ENCODE measurements at places on chromosomes 16 and 17. TPM values are rescaled to one million over a fixed set of nuclear protein-coding genes. Genes with fewer than 3 reads are reported as not detected.

DNA sequence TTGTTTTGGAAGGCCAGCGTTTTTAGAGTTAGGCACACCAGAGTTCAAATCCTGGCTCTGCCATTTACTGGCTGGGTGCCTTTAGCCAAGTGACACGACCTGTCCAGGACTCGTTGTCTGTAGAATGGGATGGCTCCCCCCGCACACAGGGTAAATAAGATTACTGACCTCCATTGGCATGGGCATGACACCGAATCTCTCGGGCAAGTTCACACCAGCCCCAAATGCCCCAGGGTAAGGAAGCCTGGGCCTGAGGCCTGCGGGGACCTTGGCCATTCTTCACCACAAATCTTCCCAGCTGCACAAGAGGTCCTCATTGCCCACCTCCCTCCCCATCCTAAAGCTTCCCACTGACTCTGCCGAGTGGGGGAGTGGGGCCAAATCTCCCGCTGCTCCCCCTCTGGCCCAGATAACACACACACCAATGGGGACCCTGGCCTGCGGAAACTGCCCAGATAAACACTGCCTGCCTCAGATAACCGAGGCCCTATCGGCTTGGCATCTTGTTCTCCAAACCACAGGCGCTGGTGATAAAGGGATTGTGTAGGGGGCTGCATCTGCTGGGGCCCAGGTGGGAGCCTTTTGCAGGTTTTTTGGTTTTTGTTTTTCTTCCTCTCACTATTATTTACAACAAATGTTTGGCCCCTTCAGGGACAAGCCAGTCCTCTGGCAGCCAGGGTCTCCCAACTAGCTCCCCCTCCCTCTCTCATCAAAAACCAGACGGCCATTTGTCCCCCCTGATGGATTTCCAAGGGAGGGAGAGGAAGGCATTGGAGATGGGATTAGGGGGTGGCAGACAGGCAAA, 75.0 kb upstream of the LHX1 start:
- no peak for DNase-seq

DNA sequence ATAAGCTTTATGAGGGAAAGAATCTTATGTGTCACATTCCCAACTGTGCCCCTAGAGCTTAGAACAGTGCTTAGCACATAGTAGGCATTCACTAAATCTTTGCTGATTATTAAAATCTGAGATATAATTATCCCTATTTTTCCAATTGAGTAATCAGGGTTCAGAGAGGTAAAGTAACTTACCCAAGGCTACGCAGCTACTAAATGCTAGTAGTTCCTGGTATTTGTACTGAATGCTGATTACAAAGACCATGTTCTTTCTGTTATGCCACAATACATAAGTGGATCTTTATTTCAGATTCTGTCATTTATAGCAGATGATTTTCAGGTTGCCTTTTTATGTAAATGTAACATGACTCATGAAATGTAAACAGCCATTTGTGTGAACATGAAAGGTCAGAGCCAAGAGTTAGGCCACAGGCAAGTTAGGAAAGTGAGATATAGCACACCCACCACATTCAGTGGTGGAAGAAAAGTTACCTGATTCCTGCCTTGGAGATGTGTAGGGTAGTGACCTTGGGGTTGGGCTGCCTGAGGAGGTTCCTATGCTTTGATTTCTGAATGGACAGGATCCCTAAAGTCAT, 77.2 kb downstream of the FTO start:
- no peak for DNase-seq

DNA sequence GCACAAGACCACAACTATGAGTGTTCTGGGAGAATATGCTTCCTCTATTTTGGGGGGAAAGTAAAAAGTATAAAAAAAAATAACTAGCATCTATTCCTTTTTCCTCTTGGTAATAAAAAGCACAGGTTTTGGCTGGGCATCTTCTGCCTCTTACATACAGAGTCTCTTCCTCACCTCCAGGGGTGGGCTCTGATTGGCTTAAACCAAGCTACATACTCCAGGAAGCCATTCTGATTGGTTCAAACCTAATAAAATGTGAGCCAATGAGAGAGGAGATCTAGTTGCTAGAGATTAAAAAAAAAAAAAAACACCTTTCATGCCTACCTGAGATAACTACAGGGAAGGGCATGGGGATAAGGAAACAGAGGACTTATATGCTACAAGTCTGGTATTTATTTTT, 365.9 kb upstream of the ERCC4 start:
- DNase-seq, result no peak

- no peak for DNase-seq
Measured at GRCh38 chr16:25875956-25876598, 184.3 kb downstream of the HS3ST4 start.

GRCh38 chr17:1764284-1764683, 2.4 kb downstream of the SERPINF1 start:
- no peak for DNase-seq

DNA sequence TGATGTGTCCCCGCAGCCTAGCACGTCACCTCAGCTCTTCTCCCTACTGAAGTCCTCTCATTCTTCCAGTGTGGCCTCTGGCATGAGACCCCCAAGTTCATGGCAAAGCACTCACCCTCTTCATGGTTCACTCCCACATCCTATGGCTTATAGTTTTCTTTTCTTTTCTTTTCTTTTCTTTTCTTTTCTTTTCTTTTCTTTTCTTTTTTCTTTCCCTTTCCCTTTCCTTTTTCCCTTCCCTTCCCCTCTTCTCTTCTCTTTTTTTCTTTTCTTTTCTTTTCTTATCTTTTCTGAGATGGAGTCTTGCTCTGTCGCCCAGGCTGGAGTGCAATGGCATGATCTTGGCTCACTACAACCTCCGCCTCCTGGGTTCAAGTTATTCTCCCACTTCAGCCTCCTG, 58.4 kb upstream of the NLRP1 start:
- no peak for DNase-seq

DNA sequence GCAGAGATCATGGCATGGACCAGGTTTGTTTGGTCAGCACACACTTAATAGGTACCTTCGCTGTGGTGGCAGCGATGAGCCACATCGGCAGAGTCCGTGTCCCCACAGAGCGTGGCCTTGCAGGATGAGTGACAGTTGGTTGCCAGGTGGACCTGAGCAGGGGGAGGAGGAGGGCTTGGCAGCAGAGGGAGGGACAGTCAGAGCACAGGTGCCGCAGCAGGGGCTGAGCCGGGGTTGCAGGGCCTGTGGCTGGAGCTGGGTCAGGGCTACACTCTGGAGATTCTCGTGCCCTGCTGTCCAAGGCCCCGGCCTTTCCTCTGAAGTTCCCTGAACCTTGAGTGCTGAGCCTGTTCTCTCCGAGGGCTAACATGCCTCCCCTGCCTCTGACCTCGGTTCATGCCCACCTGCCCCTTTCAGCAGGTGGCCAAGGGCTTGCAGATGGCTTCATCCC, 24.8 kb downstream of the POLR3E start:
- no peak for DNase-seq

GRCh38 chr17:71885662-71886061, 235.2 kb upstream of the SOX9 start:
- no peak for DNase-seq

DNA sequence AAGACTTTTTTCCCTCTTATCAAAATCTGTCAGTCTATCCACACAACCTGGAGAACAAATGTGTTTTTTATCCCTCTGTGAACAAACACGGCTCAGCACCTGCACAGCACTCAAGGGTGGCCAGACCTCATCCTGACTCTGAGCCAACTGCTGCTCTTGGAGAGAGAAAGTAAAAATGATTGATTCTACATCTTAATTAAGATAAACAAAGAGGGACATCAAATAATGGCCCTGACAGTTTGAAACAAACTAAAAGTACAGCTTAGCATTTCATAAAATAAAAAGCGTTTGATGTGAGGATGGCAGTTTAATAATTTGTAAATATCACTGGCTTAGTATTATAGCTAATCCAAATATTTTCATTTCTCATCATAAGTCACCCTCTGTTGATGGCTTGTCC, 106.2 kb downstream of the SNX11 start:
- no peak for DNase-seq

DNA sequence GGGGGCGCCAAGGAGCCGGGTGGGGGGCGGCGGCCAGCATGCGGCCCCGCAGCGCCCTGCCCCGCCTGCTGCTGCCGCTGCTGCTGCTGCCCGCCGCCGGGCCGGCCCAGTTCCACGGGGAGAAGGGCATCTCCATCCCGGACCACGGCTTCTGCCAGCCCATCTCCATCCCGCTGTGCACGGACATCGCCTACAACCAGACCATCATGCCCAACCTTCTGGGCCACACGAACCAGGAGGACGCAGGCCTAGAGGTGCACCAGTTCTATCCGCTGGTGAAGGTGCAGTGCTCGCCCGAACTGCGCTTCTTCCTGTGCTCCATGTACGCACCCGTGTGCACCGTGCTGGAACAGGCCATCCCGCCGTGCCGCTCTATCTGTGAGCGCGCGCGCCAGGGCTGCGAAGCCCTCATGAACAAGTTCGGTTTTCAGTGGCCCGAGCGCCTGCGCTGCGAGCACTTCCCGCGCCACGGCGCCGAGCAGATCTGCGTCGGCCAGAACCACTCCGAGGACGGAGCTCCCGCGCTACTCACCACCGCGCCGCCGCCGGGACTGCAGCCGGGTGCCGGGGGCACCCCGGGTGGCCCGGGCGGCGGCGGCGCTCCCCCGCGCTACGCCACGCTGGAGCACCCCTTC, 484 bp downstream of the FZD2 start:
- DNase-seq, result no peak

GRCh38 chr17:55413825-55414489, 7.7 kb downstream of the MMD start:
- no peak for DNase-seq

- no peak for DNase-seq
Measured at GRCh38 chr17:81518113-81518784, 5.7 kb upstream of the ACTG1 start.

GRCh38 chr17:39787743-39788484, 50.2 kb downstream of the GRB7 start:
- DNase-seq, result no peak

DNA sequence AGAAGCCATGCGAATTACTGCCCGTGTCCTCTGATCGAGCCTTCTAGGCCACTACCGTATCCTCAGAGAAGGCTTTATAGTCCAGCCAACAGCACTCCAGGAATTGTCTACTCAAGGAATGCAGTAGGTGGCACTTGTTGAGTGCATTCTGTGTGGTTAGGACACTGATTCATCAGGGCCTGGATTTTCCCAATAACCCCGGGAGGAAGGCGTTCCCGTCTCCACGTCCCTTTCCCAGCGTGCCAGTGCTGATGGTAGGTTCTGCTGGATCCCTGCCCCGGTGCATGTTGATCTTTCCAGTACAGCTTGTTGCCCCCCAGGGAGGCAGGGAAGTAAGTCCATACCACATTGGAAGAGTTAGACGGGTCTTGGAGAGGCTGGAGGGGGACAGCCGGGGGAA, 122.2 kb downstream of the RPTOR start:
- DNase-seq, result no peak

- no peak for DNase-seq
Measured at GRCh38 chr16:84209989-84210388, 19.0 kb downstream of the ADAD2 start.

DNA sequence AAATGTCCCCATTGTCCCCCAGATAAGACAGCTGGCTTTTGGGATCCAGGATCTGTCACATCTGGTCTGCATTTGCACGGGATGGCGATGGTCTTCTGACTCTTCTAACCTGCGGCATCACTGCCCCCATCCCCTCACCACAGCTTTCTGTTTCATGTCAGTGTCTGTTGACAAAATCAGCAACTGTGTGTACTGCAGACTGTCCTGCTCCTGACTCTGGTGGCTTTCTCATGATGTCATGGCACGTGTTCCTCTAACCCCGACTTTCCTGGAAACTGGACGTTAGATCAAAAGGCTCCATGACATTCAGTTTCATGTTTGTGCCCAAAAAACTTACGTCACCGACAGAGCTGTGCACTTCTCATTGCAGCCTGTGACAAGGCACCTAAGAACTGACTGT, 30.1 kb upstream of the CPNE2 start:
- no peak for DNase-seq

- no peak for DNase-seq
Measured at GRCh38 chr16:12798846-12799245, 4.8 kb downstream of the CPPED1 start.

DNA sequence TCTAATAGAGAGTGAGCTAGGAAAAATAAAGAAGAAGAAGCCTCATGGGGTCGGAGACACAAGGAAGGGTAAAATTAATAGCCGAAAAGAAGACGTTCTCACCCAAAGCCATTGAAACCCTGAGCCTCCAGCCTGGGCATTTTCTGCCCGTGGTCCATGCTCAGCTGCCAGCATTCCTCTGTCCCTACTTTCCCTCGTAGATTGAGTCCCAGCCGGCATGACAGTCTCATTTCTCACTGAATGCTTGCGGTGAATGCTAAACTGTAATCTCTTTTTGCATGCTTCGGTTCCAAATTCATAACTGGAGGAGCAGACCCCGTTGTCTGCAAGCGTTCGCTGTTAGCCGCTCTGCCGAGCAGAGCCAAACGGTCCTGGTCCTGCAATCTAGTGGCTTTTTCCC, 54.0 kb upstream of the COX10 start:
- DNase-seq, result no peak

GRCh38 chr16:75555213-75555706, 792 bp downstream of the TMEM231 start:
- DNase-seq, result no peak

DNA sequence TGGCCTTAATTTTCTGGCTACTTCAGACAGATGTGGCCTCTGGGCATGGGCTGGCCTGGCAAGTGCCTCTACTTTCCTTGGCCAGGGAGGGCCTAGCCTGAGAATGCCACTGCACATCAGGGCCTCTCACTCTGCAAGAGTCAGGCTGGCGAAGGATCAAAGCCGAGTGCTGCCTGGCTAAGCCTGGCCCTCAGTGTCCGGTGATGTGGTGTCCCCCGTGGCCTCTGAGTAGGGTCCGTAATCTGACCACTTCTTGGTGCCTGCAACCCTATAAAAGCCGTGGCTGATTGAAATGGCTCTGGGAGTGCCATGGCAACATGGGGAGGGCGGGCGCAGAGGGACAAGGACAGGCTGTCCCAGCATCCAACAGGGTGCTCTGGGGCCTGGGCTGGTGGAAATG, 30.2 kb downstream of the TBX4 start:
- DNase-seq, result no peak

The LGALS9B gene
- 2.9 TPM for total RNA-seq

The TIMP2 gene
- 6.1 TPM for total RNA-seq

The PROCA1 gene
- total RNA-seq, result 0.48 TPM

The ETV4 gene
- total RNA-seq, result 9.4 TPM

The KRT34 gene
- total RNA-seq, result 0.57 TPM

The CFAP97D1 gene
- total RNA-seq, result not detected

The MT1H gene
- total RNA-seq, result not detected

The ZNRF1 gene
- total RNA-seq, result 28.0 TPM

The CD300E gene
- 0.19 TPM for total RNA-seq

The GALK1 gene
- 16.4 TPM for total RNA-seq

Data from esophagus squamous epithelium (tissue), 5 donors.